ENCODE measurements at places on chromosomes 5 and 9. TPM values are rescaled to one million over a fixed set of nuclear protein-coding genes. Genes with fewer than 3 reads are reported as not detected.

DNA sequence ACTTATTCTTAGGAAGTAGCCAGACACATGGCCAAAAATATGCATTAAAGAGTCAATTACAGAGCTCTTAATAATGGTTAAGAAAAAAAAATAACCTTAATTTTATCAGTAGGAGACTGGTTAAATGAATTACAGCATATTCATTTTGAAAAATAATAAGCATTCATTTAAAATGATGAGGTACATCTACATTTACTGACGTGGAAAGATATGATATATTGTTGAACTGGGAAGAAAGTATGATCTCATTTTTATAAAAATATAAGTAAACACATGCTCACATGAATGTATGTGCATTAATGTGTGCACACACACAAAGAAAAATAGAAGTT is 250.3 kb downstream of the ENC1 start:
- no peak for DNase-seq
- H3K4me1 ChIP-seq: no peaks in the 10 kb centered on the region
- H3K4me3 ChIP-seq: no peak overlapping the region
- no peak overlapping the region for H3K27ac ChIP-seq
- H3K27me3 ChIP-seq: no peaks in the 10 kb centered on the region

DNA sequence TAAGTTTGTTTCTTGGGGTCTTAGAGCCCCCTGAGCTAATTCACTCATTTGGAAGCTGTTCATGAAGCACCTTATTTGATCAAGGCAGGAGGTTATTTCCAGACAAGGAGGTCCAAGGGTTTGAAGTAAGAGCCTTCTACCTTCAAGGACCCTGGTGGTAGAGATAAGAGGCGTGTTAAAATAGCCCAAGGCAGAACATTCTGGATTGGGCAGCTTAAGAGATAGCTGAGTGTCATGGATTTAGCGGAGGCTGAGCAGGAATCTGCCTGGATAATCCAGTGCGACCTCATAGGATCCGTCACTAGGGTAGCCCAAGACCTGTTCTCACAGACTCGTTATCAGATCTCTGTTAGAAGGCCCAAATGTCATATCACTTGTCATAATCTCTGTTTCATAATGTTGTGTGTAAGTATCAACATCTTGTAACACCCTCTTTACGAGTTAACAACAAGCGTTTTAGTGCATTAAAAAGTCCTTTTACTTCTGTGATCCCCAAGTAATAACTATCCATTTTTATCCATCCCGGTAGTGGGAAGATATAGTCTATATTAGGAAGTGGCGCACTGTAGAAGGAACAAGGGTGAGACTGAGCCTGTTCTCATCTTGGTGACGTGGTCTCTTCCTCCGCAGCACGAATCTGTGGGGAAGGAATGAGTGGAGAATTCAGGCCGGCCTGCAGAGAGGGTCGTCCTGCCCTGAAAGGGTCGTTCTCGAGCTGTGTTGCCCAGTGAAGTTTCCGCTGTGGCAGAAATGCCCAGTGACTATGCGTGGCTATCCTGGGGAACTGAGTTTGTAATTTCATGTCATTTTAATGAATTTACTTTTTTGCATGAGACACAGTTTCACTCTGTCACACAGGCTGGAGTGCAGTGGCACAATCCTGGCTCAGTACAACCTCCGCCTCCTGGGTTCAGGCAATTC is 28.8 kb downstream of the SLC25A25 start:
- H3K36me3 ChIP-seq: peaks cover 16% of the 10 kb centered on the region
- peaks cover 97% of the 10 kb centered on the region for H3K4me1 ChIP-seq
- peak overlapping the region; percentile 91 for H3K27ac ChIP-seq
- peak; percentile 22 for DNase-seq

GRCh38 chr5:60335913-60336312 is 364.1 kb downstream of the DEPDC1B start:
- H3K27ac ChIP-seq: no peak overlapping the region
- H3K4me3 ChIP-seq: no peak overlapping the region
- DNase-seq: no peak
- H3K27me3 ChIP-seq: no peaks in the 10 kb centered on the region

- DNase-seq: no peak
- H3K4me1 ChIP-seq: no peaks in the 10 kb centered on the region
- H3K36me3 ChIP-seq: no peaks in the 10 kb centered on the region
- H3K27me3 ChIP-seq: no peaks in the 10 kb centered on the region
- H3K4me3 ChIP-seq: no peak overlapping the region
Measured at GRCh38 chr9:23682891-23683431, 143.1 kb downstream of the ELAVL2 start.

DNA sequence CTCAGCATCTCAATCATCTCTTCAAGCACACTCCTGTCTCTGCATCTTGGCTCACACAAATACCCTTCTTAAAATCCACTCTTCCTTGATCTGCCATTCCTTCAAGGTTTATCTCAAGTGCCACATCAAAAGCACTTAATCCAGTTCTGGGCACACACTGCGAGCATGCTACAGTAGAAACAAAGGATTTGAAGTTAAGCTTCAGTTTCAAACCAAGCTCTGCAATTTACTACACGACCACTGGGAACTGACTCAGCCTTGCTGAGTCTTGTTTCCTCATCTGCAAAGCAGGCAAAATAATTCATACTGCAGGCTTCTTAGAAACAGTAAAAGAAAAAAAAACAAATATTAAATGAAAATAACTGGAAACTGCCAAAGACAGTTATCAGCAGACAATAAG is 50.5 kb upstream of the CTNNAL1 start:
- no peak overlapping the region for H3K27ac ChIP-seq
- no peaks in the 10 kb centered on the region for H3K4me1 ChIP-seq
- H3K4me3 ChIP-seq: no peak overlapping the region
- peaks cover 77% of the 10 kb centered on the region for H3K36me3 ChIP-seq
- no peaks in the 10 kb centered on the region for H3K27me3 ChIP-seq

GRCh38 chr9:109238125-109238524 is 71.1 kb upstream of the FRRS1L start:
- H3K4me3 ChIP-seq: no peak overlapping the region
- H3K27ac ChIP-seq: no peak overlapping the region
- H3K27me3 ChIP-seq: peaks cover 1% of the 10 kb centered on the region
- H3K36me3 ChIP-seq: no peaks in the 10 kb centered on the region

DNA sequence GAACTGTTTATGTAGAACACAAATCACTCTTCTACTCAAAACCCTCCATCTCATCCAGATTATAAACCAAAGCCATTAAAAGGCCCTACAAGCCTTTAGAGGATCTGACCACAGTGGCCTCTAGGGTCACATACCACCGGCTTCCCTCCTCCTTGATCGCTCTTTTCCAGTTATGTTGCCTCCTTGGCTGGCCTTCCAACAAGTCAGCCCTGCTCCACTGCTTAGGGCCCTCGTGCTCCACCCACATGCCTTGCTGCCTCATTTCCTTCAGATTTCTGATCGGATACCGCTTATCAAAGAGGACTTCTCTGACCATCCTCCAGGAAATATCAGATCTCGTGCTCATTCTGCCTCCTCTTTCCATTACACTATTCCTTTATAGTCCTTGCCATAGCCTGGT is 139.4 kb upstream of the RAI14 start:
- H3K27me3 ChIP-seq: no peaks in the 10 kb centered on the region
- no peak overlapping the region for H3K27ac ChIP-seq
- H3K4me3 ChIP-seq: no peak overlapping the region

DNA sequence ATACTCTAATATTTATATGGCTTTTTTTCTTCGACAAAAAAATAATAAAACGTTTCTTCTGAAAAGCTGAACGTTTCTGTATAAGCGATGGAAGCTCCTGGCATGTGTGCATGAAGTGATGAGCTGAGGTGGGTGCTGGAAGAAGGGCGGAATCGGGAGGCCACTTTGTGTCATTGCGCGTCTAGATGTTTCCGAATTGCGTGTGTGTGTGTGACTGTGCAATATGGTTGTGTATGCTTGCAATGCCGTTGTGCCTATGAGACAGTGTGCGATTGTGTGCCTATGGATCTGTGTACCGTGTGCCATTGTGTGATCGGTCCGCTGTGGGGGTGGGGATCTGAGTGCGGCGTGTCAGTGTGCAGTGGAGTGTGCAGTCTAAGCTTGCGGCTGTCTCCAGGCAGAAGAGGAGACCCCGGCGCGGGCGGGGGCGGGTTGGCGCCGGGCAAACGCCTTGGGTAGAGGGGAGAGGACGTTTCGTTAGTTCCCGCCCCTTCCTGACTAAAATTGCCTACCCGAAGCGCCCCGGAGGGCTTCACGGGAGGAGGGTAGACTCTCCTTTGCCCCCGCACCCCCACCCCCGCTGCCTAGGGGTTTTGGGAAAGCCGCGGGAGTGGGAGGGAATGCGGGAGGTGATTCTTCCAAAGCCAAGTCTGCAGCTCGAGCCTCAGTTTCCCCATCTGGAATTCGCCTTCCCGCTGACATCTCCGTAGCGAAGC is 24.2 kb downstream of the PCDHGC5 start:
- H3K4me1 ChIP-seq: peaks cover 81% of the 10 kb centered on the region
- peak overlapping the region; percentile 87 for H3K27ac ChIP-seq
- peaks cover 50% of the 10 kb centered on the region for H3K36me3 ChIP-seq

DNA sequence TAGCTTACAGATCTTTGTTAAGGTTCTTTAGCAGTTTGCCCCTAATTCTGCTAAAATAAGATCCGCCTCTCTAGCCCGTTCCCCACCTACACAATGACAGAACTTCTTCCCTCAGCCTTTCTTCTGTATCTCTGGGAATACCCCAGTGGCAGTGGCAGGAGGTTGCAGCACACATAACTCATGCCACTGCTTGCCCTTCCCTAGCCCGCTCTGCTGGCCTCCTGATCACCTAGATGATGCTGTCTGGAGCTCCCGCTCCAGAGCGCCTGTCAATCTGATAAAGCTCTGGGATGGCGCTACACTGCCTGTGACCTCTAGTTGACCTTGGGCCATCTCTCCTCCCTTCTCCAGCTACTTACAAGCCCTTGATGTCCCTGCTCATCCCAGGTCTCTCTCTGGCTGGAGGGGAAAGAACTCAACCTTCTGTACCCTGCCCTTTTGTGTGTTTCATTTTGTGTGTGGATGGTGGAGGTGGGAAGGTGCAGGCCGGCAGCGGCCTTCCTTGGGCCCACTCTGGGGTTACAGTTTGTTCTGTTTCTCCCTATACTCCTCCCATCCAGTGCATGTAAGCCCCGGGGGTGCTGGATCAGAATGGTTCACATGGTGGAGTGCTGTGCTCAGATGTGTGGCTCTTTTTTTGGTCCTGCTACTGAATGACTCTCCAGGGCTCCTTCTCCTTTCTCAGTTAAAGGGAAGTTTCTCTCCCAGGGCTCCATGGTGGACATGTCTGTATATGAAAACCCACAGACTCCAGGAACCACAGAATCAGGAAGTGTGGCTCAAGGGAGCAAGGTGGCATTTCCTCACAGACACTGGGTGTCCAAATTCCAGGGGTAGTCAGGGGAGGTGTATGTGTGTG is 29.1 kb downstream of the MTX3 start:
- DNase-seq: no peak
- no peaks in the 10 kb centered on the region for H3K27me3 ChIP-seq
- no peaks in the 10 kb centered on the region for H3K36me3 ChIP-seq
- H3K27ac ChIP-seq: no peak overlapping the region
- H3K4me3 ChIP-seq: no peak overlapping the region

GRCh38 chr5:103648086-103648485 is 85.5 kb upstream of the NUDT12 start:
- DNase-seq: no peak
- no peaks in the 10 kb centered on the region for H3K36me3 ChIP-seq
- no peak overlapping the region for H3K4me3 ChIP-seq
- H3K4me1 ChIP-seq: no peaks in the 10 kb centered on the region
- no peaks in the 10 kb centered on the region for H3K27me3 ChIP-seq

DNA sequence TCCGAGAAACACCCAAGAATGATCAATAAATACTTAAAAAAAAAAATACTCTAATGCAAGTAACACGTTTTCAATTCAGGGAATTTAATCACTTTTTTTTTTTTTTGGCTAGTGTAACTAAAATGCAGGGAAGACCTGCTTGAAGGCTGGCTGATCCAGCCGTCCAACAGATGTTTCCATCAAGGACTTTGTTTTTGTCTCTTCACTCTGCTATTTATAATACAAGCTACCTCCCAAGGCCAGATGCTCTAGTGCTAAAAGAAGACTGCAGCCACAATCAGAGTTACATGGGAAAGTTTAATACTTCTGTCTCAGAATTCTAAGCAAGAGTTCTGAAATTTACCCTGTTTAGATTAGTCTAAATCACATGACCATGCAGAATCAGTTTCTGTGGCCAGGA is 14.5 kb downstream of the TBCA start:
- no peaks in the 10 kb centered on the region for H3K4me1 ChIP-seq
- H3K27me3 ChIP-seq: no peaks in the 10 kb centered on the region
- DNase-seq: no peak
- H3K4me3 ChIP-seq: no peak overlapping the region

DNA sequence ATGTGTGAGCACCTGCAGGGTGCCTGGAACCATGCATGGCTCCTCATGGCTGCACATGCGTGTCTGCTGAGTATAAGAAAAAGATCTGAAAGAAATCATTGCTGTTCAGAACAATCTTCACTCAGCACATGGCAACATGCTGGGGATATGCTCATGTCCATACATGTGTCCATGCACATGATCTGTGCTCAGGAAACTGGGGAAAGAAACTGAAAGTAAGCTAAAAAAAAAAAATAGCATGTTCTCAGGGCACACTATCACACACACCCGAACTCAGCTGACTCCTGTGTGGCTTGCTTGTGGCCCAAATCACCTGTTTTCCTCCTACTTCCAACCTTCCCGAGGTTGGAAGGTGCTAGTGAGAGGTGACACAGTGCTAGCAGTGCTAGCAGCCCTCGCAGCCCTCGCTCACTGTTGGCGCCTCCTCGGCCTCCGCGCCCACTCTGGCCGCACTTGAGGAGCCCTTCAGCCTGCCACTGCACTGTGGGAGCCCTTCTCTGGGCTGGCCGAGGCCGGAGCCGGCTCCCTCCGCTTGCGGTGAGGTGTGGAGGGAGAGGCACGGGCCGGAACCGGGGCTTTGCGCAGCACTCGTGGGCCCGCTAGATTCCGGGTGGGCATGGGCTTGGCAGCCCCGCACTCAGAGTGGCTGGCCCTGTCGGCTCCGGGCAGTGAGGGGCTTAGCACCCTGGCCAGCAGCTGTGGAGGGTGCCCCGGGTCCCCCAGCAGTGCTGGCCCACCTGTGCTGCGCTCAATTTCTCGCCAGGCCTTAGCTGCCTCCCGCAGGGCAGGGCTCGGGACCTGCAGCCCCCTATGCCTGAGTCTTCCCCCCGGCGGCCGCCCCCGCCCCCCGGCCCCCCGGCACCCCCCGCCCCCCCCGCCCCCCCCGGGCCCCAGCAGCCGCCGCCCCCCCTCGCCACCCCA is 76.0 kb downstream of the GADD45G start:
- H3K27ac ChIP-seq: no peak overlapping the region
- no peak for DNase-seq
- H3K4me1 ChIP-seq: peaks cover 13% of the 10 kb centered on the region
- H3K27me3 ChIP-seq: no peaks in the 10 kb centered on the region

- no peaks in the 10 kb centered on the region for H3K27me3 ChIP-seq
- no peak overlapping the region for H3K4me3 ChIP-seq
- H3K36me3 ChIP-seq: no peaks in the 10 kb centered on the region
- no peak overlapping the region for H3K27ac ChIP-seq
- no peaks in the 10 kb centered on the region for H3K4me1 ChIP-seq
Measured at GRCh38 chr5:69284203-69284602, 48.4 kb downstream of the CCDC125 start.

The CCL27 gene
- polyA plus RNA-seq: 0.64 TPM

The PCDHGB3 gene
- polyA plus RNA-seq: 2.8 TPM

Measured in left lung (tissue), 14 donors.